ENCODE measurements at places on chromosomes 16 and 17.

GRCh38 chr17:4901648-4902344 is 1.1 kb downstream of the CHRNE start:
- DNase-seq = no peak

DNA sequence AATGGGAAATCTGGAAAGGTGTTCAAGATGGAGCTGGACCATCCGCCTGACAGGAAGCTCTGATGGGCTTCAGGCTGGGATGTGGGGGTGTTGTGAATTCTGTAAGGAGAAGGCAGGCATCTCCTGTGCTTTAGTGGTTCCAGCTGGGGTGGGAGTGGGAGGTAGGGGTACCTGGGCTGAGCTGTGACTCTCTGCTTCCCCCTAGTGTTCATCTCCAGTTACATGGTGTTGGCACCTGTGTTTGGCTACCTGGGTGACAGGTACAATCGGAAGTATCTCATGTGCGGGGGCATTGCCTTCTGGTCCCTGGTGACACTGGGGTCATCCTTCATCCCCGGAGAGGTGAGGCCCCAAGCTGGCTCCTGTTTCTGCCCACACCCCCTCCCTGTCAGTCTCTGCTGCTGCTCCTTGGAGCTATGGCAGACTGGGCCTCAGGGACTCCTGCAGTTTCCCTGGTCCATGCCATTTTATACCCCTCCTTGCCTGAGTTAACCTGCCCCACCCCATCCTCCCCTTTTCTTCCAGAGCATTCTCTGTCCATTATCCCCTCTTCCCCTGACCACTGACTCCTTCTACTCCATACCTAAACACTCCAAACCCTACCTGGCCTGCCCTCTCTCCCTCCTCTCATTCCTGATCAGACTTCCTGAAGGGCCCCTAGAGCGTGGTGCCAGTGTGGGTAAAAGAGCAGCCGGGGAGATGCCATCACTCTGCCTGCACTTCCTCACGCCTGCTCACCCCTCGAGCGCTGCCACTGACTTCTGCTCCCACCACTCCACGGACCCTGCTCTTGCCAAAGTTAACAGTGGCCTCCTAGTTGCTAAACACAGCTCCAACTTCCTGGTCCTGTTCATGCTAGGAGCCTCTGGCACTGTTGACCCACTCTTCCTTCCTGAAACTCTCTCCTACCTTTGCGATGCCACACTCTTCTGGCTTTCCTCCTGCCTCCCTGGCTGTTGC is 3.4 kb downstream of the SPNS1 start:
- no peak for DNase-seq

- DNase-seq = no peak
Measured at GRCh38 chr16:2842340-2843000, 12.4 kb downstream of the ZG16B start.

- no peak for DNase-seq
Measured at GRCh38 chr17:28127196-28127595, 84.7 kb downstream of the NLK start.

DNA sequence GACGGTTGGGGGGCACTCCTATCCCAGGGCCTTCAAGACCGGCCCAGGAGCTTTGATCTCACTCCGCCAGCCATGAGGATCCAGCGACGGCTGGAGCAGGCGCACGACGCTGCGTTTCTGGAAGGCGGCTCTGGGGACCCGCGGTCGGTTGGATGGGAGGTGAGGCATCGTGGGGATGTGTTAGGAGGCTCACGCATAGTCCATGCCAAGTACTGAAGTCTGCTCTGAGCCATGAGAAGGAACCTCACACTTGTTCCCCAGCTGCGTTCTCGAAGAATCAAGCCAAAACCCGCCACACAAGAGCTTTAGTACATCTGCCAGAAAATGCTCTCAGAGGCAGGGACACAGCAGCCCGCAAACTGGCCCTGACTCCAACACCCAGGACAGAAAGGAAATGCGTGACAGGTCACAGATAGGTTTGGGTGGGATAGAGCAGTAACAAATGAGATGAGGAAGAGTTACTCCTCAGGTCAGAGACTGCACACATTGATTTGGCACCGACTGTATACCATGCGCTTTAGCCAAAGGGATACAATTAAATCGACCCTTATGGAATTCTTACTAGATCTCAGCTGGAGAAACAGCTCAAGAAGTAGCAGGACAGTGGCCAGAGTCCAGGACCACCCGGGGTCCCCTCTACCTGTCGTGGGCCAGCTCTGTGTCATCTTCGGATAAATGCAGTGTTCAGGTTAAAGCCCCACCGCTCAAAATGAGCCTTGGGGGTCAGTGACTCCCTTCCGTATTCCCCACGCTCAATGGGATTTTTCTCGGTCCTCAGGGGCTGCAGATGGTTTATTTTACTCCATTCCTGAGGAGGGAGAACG is 6.7 kb upstream of the GSG1L start:
- peak; percentile 35 for DNase-seq

GRCh38 chr17:50843150-50843905 is 7.9 kb downstream of the WFIKKN2 start:
- no peak for DNase-seq

GRCh38 chr17:77083531-77083930 is 57.2 kb upstream of the SEC14L1 start:
- peak; percentile 32 for DNase-seq

DNA sequence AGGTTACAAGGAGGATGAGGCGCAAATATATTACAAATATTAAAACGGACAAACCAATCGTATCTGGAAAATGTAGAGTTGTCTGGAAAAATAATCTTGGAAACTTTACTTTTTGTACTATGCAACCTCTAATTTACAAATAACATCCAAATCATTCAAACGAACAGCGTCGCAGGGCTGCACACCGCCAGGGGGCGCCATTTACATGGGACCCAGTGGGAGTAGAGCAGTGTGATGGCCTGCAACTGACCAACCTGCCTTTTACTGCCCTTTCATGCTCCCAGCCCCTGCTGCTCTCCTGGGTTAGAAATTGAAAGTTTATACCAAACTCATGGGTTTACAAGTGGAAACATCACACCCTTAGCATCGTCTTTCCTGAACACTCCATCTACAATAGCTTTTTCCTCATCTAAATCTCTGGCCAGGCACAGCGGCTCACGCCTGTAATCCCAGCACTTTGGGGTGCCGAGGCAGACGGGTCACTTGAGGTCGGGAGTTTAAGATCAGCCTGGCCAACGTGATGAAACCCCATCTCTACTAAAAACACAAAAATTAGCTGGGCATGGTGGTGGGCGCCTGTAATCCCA is 10.0 kb downstream of the PITPNC1 start:
- peak; percentile 55 for DNase-seq

- no peak for DNase-seq
Measured at GRCh38 chr16:89770367-89770766, 46.1 kb downstream of the FANCA start.

DNA sequence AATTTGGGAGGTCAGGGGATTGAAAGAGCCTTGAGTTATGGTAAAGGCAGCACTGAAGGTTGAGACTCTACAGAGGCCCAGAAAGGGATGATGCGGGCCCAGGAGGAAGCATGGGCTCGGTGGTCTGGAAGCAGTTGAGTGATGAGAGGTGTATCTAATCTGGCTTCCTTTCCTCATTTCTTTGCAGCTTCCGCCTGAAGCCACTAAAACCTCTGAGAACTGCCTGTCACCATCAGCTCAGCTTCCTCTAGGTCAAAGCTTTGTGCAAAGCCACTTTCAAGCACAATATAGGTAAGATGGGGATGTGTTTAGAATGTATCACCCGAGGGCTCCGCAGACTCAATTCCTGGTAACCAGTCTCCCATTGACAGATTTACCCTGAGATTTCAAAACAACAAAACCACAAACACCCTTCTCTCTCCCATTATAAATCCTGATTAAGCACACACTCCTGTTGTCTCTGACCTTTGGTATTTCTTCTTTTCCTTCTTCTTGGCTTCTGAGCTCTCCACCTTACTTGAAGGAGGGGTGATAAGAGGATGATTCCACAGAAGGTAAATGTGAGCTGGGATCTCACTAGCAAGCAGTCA is 21.2 kb downstream of the USP43 start:
- no peak for DNase-seq

DNA sequence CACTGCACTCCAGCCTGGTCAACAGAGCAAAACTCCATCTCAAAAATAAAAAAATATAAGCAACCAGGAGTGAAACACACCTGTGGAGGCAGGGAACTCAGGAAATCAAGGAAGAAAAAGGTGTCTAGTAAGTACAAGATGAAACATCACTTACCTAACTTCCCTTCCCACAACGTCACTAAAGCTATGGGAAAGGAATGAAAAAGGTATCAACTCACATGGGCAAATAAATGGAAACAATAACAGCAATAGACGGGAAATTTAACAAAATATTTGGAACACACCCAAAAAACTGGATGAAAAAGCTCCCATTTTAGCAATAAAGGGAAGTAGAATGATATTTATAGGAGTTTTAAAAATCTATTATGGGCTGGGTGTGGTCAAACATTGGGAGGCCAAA is 31.1 kb downstream of the DDX19A start:
- no peak for DNase-seq
